ENCODE measurements at places on chromosomes 1 and 21.

DNA sequence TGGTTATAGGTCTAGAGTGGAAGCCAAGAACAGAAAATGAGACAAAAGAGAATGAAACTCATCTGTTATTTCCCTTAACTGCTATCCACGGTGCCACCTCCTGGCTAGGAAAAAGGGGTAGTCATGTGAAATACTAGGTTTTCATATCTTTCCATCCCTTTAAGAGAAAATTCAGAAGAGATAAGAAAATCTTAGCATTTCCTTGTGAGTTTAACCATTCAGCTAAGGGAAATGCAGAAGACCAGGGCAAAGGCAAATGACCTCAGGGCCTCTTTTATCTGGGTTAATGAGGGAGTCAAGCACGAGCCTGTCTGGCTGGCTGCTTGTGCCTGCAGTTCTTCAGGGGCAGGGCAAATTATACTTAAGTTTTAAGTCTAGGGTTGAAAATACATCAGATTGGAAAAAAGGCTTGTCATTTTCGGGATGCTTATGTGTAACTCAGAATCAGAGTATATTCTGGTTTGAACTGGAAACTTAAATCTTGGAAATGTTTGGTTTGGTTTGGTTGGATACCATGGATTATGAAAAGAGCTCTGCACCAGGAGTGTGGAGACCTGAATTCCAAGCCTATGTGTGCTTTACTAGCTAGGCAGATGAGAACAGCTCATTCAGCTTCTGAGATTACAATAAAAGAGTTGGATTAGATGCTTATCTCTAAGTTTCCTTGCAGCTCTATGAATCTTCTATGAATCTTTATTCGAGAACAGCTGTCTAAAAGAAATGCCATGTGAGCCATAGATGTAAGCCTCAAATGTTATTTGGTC, 19.9 kb downstream of the NIBAN1 start:
- no peak for DNase-seq

DNA sequence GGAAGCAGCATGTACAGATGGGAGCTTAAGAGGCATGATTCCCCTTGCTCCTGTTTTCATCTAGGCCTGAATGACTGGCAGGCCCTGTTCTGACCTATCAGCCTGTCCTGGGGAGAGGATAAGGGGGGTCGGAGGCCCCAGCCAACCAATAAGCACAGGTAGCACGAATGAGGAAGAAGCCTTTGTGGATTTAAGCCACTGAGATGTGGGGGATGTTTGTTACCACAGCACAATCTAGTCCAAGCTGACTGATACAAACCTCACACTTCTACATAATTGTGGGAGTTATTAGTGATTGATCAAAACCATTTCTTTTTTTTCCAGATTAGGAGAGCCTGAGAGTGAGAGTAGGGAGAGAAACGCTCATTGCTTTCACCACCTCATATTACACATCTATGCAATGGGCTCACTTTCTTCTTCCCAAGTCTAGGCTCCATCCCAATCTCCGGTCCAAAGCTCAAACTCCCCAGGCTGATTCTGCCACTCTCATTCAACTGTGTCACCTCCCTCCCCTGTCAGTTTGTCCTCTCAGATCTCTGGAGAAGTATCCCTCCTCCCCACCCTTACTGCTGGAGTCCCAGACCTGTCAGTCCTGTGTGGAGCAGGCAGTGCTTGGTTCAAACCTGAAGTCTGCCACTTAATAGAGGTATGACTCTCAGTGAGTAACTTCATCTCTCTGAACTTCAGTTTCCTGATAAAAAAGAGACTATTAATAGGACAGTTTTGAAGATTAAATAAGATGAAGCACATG, 220.5 kb downstream of the PTPRU start:
- DNase-seq = no peak

DNA sequence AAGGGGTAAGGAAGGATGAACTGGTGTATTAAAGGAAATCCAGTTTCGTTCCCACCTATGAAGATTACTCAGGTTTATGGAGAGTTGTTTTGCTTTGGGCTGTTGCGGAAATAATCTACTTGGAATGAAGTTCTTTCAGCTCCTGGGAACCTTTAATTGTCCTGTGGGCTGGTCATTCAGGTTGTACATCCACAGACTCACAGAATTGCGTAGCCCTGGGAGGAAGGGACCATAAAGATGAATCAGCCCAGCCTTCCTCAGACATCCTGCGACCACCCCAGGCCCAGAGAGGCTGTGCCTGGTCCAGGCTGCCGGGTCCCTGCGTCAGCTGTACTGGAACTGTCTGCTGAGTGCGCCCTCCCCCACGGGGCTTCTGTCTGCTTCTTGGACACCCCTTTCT, 72.7 kb downstream of the GALNT2 start:
- no peak for DNase-seq

DNA sequence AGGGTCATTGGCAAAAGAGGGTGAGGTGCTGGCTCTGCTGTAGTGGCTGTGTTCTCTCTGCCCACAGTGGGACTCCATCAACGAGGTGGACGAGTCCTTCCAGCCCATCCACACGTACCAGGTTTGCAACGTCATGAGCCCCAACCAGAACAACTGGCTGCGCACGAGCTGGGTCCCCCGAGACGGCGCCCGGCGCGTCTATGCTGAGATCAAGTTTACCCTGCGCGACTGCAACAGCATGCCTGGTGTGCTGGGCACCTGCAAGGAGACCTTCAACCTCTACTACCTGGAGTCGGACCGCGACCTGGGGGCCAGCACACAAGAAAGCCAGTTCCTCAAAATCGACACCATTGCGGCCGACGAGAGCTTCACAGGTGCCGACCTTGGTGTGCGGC, 12.9 kb downstream of the EPHA8 start:
- no peak for DNase-seq

DNA sequence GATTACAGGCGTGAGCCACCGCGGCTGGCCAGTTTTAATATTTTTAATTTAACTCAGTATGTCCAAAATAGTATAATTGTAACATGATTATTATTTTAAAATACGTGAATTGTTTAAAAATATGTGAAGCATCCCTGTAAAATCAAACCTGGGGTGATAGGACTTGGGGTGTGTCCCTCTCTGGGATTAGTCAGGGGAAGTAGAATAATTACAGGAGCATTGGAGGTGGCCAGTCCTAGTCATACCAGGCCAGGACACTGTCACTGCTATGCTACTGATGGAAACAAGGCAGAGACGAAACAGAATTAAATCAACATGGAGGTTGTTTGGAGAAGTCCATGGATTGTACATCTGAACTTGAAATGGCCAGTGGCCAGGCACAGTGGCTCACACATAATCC, 16.8 kb downstream of the SZRD1 start:
- no peak for DNase-seq

DNA sequence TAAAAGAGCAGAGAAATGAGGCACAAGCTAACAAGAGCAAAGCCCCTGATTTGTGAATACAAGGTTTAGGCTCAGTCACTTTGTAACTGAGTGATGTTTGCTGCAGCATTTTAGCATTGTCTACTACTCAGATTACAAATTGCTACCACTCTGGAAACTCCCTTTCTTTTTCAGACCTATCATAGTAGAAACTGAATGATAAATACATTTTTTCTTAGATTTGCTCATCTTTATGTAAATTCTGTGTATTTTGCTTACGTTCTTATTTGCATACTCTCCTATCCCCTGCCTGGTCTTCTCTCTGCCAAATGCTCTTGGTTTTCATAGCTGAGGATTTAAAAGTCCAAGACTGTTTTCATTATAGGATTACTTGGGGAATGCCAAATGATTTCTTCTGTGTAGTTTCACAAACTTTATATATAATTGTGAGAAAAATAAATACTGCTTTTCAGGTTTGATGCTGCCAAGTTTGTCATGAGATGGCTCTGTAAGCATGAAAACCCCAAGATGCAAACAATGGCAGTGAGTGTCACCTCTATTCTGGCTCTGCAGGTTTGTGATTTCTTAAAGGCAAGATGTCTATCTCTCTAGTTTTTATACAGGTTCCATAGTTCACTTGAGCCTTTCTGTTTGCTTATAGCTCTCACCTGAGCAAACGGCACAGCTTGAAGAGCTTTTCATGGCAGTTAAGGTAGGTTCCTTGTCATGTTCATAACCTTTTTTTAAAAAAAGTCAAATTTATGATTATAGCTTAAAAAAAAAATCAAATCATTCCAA, 24.7 kb downstream of the ZYG11A start:
- DNase-seq = no peak

DNA sequence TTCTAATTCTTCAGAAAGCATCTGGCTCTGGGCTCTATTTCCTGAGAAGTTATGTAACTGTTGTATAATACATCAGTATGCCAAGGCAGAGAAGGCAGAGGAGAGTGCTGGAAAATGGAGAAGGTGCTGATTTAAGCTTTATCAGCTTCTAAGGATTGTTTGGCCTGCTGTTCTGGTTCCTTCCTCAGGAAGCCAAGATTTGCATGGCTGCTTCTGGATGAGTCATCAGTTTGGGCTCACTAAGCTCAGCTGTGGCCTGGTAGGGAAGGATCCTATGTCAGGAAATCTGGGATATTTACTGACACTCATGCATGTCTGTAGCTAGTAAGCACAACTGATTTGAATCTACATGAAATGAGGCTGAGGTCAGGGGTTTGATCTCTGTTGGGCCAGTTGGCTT, 73.2 kb upstream of the ADGRL4 start:
- DNase-seq = no peak

All from NCI-H1105 (cell line).